ENCODE measurements at places on chromosomes 4 and X. TPM values are rescaled to one million over a fixed set of nuclear protein-coding genes. Genes with fewer than 3 reads are reported as not detected.

Gene SSX4B
- total RNA-seq = not detected

Gene DDX53
- not detected for total RNA-seq

Gene XKRX
- not detected for total RNA-seq

Gene CYSLTR1
- total RNA-seq = 1.3 TPM

Gene RASGEF1B
- total RNA-seq = 4.5 TPM

Gene KCND1
- 2.9 TPM for total RNA-seq

Gene ADAM29
- not detected for total RNA-seq

Gene EDA2R
- total RNA-seq = 5.4 TPM
